ENCODE measurements at places on chromosomes 5 and 9.

- no peak for DNase-seq
Observed at GRCh38 chr5:36655161-36655560, 48.8 kb downstream of the SLC1A3 start.

GRCh38 chr5:108321341-108321740, 60.6 kb downstream of the FBXL17 start:
- DNase-seq, result no peak

DNA sequence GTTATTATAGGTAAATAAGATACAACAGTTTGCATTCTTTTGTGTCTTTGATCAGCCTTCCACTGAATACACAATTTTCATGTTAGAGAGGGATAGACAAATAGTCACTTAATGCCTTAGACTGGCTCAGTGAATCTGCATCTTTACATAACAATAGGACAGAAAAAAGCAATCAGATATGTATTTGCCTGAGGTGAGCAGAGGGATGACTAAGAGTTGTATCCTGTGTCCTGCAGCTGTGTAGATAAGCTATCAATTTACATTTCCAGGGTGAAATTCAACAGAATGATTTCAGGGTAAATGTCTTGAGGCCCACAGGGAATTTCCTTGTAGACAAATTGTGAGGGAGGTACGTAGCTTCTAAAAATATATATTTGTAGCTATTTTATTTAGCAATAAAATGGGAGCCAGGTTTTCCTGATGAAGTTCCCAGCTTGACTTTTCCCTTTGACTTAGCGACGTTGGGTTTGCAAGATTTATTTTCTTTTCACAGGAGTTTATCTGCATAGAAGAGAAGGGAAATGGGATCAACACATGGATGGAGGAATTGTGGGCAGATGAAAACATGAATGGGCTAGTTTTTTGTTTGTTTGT, 586.1 kb upstream of the CDH6 start:
- no peak for DNase-seq

DNA sequence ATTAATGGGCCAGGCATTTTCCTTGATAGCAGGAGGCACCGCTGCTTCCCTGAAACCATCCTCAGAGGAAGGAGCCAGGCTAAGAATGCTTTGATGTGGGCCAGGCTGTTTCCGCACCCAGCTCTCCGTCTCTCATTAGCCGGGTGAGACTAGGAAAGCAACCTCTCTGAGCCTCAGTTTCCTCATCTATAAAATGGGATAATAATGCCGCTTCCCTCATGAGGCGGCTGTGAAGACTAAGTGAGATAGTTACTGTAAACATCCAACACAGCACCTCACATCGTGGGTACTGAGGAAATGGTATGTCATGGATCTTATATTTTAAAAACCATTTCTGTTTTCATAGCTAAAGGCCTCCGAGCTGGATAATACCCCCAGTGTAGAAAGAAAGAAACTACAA, 46.5 kb downstream of the NEK6 start:
- no peak for DNase-seq

- no peak for DNase-seq
Observed at GRCh38 chr5:129118405-129118804, 23.9 kb downstream of the ISOC1 start.

GRCh38 chr9:35758475-35759050, 4.5 kb upstream of the MSMP start:
- no peak for DNase-seq

DNA sequence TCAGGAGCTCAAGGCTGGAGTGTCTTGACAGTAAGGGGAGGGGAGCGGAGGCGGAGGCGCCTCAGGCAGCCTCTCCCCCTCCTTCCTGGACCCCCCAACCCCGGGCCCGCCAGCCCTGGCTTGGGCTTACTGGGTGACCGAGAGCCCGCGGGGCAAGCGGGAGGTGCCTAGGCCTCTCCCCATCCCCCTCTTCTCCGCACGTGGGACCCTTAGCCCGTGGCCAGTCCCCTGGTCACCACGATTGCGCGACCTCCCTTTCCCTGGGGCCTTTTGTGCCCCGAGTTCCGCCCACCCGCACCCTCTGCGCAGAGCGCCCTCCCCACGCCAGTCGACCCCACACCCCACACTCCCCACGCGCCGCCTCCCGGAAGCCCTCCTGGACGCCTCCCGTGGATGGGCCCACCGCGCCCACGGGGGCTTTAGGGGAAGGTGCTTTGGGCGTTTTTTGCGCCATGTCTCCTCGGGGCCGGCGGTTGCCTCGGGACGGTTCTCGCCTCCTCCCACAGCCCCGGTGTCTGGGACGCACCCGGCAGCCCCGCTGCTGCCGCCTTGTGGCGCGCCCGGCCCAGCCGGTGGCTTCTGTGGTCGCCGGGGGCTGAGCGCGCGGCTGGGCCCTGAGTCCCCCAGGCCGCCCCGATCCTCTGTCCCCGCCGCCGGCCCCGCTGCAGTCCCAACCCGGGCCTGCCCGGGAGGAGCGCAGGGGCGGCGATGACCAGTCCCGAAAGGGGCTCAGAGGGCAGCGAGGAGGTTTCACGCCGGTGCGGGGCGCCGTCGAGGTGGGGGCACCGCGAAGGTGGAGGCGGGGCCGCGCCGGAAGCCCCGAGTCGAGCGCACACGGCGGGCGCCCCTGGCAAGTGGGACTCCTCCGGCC, 3.2 kb downstream of the TOR4A start:
- DNase-seq, result no peak

DNA sequence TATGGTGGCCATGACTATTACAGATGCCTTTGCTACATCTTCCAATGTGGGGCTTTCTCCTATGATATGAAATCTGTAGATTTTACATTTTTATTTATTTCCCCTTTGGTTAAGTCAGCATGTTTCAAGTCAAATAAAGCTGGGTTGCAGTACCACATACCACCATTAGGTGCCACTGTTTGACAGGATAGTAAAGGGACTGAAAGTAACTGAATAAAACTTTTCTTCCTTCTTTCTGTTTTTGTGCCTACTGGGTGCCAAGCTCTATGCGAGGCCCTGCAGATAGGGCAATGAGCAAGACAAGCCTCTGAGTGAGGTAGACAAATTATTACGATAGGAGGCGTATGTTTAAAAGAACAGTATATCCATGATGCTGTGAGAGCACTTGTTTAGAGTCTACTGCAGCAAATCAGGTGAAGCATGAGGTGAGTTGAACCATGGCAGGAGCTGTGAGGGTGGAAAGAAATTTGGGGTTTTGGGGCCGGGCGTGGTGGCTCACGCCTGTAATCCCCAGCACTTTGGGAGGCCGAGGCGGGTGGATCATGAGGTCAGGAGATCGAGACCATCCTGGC, 64.8 kb downstream of the GDNF start:
- DNase-seq, result no peak

- DNase-seq, result no peak
Observed at GRCh38 chr5:69238760-69239251, 4.1 kb downstream of the CDK7 start.

- DNase-seq, result no peak
Observed at GRCh38 chr9:137464291-137464999, 5.3 kb upstream of the NSMF start.

- DNase-seq, result no peak
Observed at GRCh38 chr9:133460405-133461175, 812 bp downstream of the CACFD1 start.

DNA sequence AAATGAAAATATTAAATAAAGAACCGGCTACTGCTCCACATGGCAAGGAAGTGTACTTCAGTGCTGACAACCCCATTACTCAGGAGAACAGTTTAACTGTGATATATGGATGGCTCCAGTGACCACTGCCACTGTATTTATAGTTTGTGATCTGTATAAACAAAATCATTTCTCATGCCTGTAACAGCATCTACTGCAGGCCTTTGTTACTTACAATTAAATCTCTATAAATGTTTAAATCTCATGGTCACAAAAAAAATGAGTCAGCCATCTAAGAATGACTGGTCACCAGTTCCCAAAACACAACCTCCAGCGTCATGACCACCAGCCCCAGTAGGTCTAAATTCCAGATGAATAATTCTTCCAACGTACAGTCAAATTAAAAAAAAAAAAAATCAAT, 24.6 kb downstream of the SERINC5 start:
- peak; percentile 60 for DNase-seq

- no peak for DNase-seq
Observed at GRCh38 chr5:116084871-116085715, at the start of gene COMMD10. TSS of gene COMMD10 (plus strand) at chr5:116085025.

DNA sequence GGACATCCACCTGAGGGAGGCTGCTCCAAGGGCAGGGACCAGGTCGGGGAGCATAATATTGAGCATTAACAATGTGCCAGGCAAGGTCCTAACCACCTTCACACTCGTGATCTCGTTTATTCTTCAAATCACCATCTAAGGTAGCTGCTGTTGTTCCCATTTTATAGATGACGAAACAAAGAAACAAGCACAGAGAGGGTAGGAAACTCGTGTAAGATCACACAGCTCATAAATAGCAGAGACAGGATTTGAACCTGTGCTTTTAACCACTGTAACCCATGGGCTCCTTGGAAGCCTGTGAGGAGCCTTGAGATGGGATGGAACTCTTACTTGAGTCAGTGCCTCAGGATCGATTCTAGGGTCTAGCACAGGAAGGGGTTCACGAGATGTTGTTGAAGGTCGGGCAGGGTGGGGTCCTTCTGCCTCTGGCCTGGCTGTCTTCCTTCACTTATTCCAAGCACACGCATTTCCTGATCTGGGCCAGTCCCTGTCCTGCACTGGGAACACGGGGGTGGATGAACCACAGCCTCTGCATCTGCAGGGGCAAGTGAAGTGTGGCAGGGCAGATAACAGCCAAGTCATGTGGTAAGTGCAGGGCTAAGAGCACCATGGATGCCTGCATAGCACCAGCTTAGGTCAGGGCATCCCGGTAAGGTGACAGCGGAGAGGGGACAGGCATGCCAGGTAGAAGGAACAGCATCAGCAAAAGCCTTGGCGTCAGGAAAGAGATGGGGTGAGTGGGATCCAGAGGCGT, 188.1 kb downstream of the MELK start:
- DNase-seq, result no peak

DNA sequence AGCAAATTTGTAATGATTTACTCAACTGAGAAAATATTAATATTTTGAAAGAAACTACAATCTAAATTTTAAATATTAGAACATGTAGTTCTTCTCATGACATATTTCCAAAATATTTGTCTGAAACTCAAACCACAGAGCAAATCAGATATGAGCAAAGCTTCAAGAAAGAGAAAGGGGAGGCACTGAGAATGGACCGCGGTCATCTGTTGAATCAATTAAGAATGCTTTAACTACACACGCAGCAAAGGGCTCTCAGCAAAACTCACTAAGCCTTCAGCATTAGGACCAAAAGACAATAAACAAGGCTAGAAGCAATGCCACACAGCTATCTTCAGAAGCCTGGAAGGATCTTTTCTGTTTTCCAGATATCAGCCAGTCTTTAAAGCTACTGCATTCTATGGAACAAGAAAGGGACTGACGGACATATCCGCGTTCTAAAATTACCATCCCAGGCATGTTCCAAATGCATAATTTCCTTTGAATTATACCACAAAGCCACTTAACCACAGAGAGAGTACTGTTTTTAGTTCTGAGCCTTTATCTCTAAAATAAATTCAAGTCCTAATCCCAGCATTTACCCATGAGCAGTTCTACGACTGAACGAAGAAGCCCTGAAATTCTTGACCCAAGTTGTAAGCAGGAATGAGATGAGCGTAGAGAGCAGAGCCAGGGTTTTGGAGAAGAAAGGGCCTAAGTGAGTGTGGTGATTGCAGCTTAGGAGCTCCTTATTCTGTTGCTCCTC, 513.5 kb downstream of the AGTPBP1 start:
- no peak for DNase-seq

DNA sequence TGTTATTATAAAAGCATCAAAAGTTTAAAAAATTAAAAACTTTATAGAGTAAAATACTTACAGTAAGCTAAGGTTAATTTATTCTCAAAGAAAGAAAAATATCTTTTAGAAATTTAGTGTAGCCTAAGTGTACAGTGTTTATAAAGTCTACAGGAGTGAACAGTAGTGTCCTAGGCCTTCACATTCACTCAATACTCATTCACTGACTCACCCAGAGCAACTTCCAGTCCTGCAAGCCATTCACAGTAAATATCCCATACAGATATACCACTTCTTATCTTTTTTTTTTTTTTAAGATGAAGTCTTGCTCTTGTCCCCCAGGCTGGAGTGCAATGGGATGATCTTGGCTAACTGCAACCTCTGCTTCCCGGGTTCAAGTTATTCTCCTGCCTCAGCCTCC, 73.1 kb upstream of the FST start:
- DNase-seq, result no peak

- DNase-seq, result no peak
Observed at GRCh38 chr5:175821790-175822211, 49.6 kb upstream of the CPLX2 start.

- no peak for DNase-seq
Observed at GRCh38 chr5:42404366-42404765, 18.9 kb upstream of the GHR start.

GRCh38 chr5:169521366-169521983, 62.1 kb upstream of the SPDL1 start:
- DNase-seq, result no peak

- peak; percentile 79 for DNase-seq
Observed at GRCh38 chr5:167814828-167815227, 476.6 kb upstream of the WWC1 start.

- DNase-seq, result no peak
Observed at GRCh38 chr9:121648799-121649198, 2.6 kb upstream of the DAB2IP start.

- no peak for DNase-seq
Observed at GRCh38 chr5:95941756-95942155, 19.9 kb downstream of the ELL2 start.

- peak; percentile 97 for DNase-seq
Observed at GRCh38 chr5:169258372-169259000, 42.5 kb downstream of the SLIT3 start.

GRCh38 chr5:130213607-130214006, 309.3 kb downstream of the CHSY3 start:
- no peak for DNase-seq

DNA sequence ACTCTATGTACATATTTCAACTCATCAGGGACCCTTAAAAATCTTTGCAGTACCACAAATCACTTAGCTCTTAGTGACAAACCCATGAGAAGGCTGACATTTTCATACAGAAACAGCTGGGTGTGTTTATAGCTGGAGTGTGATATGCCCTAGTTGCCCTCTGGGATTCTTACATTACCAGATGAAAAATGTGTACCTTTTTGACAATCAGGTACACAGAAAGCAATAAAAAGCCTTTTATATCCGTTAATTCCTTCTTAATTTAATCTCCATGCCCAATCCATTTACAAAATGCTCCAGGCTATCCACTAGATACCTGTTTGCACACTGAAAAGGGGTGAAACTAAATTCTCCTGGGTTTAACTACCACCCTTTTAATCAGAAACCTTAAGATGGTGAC, 222.9 kb downstream of the KIAA0825 start:
- DNase-seq, result no peak

DNA sequence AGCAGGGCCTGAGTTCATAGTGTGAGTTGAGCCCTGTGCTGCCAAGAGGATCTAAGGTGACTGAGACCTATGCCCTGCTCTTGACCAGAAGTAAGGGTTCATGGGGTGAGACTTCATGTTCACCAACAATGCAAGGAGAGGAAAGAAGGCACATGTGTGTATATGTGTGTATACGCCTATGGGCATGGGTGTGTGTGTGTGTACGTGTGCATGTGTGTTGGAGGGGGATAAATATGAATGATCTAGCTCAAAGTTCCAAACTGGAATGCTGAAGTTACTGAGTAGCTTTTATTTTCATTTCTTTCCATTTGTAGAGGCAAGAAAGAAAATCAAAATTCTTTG, 25.6 kb upstream of the HAND1 start:
- no peak for DNase-seq
